ENCODE measurements at places on chromosomes 7 and 10.
A peak's percentile ranks its signal among the peaks of the same experiment; 100 is the strongest.

- DNase-seq, result no peak
Observed at GRCh38 chr10:121952226-121952625, 22.8 kb downstream of the NSMCE4A start.

DNA sequence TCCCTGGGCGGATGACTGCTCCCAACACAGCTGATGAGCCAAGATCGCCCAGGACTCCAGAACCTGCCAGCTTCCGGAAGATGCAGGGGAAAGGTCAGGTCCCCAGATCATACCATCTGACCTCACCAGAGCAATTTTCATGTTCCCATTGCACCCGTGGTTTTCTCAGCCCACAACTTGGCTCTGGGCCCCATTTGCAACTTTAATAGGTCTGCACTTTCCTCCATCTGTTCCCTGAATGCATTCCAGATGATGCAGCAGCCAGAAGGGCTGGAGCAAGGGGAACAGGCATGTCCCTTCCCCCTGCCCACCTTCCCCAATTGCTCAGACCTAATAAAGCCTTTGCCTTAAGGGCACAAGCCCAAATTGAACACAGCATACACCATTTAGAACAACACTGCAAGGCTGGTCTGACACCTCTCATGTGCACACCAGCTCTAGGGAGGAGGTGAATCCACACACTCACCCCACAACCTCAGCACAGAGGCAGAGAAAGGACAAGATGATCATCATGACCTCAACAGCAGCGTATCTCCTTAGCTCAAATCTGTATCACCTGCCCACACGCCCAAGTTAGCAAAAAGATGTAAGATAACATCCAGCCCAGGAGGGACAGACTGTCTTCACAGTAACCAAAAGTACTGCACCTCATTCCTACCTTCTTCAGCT lies 87.5 kb downstream of the PLXNA4 start:
- DNase-seq, result no peak

- DNase-seq, result no peak
Observed at GRCh38 chr7:16651396-16652239, 5.6 kb downstream of the BZW2 start.

- no peak for DNase-seq
Observed at GRCh38 chr10:34275626-34276130, 539.4 kb downstream of the PARD3 start.

DNA sequence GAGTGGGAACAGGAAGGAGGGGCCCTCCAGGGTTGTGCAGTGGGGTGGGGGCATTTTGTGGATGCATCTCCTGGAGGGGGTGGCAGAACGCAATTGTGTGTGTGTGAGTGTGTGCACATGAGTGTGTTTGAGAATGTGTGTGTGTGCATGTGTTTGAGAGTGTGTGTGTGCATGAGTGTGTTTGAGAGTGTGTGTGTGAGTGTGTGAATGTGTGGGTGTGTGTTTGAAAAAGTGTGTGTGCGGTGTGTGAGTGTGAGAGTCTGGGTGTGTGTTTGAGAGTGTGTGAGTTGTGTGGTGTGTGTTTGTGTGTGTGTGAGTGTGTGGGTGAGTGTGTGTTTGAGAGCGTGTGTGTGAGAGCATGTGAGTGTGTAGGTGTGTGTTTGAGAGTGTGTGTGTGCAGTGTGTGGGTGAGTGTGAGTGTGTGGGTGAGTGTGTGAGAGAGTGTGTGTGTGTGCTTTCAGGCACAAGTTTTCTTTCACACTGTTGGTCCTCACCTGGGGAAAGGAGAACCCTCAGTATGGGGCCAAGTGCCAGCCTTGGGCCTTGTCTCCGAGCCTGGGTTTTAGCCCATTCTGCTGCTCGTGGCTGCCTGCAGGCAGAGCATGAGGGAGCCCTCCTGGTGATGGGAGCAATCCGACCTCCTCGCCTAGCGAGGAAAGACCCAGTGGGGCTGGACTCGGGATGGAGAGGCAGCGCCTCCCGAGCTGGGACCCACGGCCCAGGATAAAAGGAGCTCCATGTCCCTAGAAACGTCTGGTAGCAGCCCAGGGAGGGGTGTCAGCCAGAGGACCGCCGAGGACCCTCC lies 35.6 kb downstream of the CDH23 start:
- no peak for DNase-seq

DNA sequence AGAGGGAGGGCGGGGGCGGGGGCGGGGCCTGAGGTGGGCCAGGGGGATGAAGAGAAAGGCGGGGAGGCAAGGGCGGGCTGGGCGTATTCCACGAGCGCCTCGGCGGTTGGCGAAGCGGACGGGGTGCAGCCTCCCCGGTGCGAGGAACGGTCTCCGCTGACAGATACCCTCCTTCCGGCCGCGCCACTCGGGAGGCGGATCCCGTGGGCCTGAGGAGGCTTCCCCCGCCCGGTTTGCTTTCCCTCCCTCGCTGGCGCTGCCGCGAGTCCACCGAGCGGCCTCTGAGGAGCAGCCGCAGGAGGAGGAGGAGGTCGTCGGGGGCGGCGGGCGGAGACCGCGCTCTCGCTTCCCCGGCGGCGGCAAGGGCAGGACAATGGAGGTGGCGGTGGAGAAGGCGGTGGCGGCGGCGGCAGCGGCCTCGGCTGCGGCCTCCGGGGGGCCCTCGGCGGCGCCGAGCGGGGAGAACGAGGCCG lies at the start of gene TRIM24:
Gene TRIM24 (plus strand): TSS at position 84 of the 473 bp plus-strand sequence. CDS start 290 bp downstream, at position 374.
- DNase-seq, result peak; percentile 99

DNA sequence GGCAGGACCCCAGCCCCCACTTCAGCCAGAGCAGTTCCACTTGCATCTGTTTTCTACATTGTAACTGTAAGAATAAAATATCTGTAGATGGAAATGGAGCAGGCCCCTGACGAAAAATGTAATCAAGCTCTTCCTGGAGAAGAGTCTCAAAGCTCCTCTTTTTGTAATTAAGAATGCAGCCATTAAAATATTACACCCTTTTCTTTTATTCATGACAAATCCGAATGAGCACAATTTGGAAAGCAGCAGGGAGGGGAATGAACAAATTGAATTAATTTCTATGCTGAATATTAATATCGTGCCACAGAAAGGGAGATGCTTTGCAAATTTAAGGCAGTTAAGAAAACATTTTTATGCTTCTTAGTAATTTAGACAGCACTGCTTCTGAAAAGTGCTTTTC lies 24.8 kb upstream of the CAPZA2 start:
- no peak for DNase-seq

GRCh38 chr7:134315679-134316538 lies 821 bp downstream of the SLC35B4 start:
- no peak for DNase-seq

DNA sequence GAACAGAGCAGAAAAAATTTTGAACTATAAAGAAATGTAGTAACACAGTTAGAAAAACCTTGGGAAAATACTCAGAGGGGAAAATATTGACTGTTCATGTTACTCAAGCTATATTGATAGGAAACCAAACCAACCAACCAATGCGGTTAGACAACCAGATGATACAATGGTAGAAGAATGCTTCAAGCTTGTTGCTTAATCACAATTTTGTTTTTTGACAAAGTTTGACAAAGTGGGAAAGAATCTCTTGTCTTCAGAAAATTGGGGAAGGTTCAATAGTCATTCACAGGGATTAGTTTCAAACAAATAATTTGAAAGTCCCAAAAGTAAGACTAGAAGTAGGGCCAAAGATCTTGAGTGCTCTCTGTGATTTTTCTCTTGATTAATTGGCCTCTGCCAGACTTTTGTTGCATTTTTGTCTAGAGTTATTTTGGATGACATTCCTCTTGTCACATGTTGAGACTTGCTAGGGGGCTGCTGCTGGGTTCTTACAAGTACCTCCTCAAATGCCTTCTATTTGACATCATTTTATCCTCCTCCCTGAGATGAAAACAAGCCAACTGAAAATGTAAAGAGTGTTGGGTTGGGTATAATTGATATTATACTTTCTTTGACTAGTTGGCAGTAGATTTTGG lies 233.1 kb upstream of the PHYHIPL start:
- no peak for DNase-seq

DNA sequence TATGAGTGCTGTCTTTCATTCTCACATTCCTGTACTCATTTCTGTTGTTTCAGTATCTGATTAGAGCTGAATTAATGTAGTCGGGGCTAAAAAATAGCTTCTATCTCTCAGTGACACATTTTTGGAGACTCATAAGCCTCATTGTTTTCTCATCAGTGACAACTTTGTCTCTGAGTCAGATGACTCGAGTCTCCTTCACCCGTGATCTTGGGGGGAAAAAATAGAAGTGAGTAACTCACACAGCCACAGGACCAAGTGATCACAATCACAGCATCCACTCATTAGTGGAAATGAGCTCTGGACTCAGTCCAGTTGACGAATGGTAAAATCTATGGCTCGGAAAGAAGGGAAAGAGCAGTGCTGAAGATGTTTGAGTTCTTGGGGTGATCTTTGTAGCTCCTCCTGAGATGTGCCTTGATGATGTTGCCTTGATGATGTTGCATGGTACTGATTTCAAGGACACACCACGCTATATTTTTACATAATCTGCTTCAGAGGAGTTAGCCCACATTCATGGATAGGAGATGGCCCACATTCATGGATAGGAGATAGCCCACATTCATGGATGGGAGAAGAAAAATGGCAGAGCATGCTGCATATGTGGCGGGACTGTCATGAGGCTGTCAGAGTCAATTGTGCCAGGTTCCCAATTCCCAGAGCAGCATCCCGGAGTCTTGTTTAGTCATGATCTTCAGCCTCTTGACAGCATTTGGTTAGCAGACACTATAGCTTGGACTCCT lies 214.7 kb downstream of the CELF2 start:
- DNase-seq, result no peak

- DNase-seq, result no peak
Observed at GRCh38 chr10:70967591-70968587, 79.5 kb upstream of the PCBD1 start.

DNA sequence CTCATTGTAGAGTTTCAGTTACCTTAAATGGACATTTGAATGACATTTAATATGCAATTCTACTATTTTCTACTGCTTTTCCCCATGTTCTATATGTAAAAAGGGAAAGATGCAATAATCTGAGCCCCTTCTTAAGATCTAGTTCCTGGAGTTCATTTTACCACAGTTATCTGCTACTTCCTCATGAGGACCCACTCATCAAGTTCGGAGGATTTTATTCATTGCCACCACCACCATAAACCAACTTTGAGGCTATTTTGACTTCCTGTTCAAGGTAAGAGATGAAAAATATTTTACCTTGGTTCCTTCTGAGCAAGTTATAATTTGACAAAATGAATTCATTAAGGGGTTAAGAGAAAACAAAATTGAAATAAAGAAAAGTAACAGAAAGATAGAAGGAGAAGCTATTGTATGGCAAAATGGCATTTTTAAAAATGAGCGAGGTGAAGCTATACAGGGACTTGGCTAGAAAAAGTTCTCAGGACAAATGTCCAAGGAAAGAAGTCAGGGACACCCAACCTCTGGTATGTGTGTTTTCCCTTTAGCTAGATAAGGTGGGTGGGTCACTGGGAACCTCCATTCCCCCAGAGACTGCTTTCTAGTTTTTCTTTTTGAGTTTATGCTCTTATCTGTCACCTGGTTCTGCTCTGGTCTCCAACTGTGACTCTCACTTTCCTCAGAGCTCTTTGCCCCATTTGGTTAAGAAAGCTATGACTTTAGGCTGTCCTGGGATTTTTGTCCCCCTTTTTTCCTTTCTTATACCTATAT lies 14.9 kb upstream of the FAM3C start:
- DNase-seq, result no peak

GRCh38 chr10:3414667-3415023 lies 242.1 kb upstream of the PITRM1 start:
- no peak for DNase-seq

DNA sequence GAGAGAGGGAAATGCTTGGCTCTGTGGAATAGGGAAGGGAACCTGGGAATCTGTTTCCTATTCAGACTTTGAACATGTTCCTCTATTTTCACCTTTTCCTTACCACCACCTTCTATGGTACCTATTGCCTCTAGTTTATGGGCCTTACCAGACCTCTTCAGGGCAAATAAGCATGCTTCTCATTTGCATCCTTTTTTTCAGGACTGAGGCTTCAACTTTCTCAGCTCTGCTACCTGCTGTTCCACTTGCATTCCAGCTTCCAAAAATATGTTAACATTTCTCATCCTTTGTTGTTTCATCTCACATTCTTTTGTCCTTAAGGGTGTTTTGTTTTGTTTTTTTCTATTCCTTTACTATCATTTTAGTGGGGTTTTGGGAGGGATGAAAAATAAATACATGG lies 77.9 kb upstream of the MXI1 start:
- DNase-seq, result no peak

GRCh38 chr10:129511086-129511485 lies 44.0 kb downstream of the MGMT start:
- DNase-seq, result no peak

DNA sequence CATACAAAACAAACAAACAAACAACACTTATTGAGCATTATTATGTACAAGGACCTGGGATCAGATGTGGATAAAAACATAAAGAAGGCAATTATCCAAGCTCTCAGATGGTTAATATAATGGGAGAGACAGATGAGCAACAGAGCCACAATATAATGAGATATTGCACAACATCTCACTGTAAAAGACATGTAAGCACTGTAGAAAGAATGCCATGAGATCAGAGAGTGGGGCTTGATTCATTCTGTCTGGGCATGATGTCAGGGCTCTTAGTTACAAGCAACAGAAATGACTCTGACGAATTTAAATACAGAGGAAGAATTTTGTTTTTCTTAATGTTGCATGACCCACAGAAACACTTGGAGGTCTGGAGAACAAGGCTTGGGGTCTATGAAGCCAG lies 164.7 kb upstream of the PLXDC2 start:
- DNase-seq, result no peak

DNA sequence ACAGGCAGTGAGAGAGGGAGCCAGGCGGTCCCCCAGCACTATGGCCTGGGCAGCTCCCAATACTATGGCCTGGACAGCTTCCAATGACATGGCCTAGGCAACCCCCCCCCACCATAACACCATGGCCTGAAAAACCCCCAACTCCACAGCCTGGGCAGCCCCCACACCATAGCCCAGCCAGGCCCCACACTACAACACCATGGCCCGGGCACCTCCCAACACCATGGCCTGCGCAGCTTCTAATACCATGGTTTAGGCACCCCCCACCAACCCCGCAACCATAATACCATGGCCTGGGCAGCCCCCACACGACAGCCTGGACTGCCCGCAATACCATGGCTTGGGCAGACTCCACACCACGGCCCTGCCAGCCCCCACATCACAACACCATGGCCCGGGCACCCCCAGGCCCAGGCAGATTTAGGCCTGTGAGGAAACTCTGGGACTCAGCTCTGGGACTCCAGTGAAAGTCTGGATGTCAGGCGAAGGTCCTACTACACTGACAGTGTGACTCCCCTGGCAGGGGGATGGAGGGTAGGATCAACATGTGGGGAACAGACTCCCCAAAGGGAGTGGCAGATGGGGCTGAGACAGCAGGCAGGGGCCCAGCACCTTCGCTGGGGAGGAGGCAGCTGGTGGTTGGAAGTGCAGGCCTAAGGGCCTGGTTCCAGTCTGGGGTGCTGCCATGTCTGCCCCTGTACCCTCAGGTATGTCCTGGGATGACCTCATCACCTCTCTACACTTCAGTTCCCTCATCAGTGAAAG lies 8.7 kb downstream of the CPXM2 start:
- no peak for DNase-seq

DNA sequence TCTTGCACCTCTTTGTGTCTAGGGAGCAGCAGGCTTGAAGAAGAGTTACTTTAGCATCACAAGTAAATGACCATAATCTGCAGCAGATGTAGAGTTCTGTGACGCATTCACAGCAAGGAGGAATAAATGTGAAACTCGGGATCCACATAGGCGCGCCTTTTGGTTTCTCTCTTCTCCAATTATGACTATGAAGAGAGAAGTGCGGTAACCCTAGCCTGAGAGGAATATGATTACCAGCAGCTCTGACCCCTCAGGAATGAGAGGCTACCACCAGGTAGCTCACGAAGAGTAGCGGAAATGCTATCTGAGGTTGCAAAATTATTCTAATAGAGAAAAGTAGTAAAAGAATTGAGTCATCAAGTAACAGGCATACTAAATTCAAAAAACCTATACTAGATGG lies 25.2 kb upstream of the DMTF1 start:
- no peak for DNase-seq

GRCh38 chr10:111004016-111004415 lies 72.8 kb upstream of the ADRA2A start:
- no peak for DNase-seq

All from DMS153 (cell line).